GM23248 (cell line): ENCODE measurements at places on chromosomes 1 and 21. TPM values are rescaled to one million over a fixed set of nuclear protein-coding genes. Genes with fewer than 3 reads are reported as not detected.

Gene TDRD5
- total RNA-seq, result not detected in 2 replicates

Gene CACNA1E
- not detected in 2 replicates for total RNA-seq

Gene KLHDC9
- total RNA-seq, result 3.7 and 5.6 TPM in 2 replicates

Gene TMEM52
- not detected in 2 replicates for total RNA-seq

Gene MUTYH
- 14.5 and 15.0 TPM in 2 replicates for total RNA-seq

Gene EXO1
- 6.2 and 14.2 TPM in 2 replicates for total RNA-seq

Gene SFN
- total RNA-seq, result not detected in 2 replicates

- DNase-seq, result no peak
These were observed 28.0 kb upstream of the PRKAA2 start for GRCh38 chr1:56617141-56617540.

DNA sequence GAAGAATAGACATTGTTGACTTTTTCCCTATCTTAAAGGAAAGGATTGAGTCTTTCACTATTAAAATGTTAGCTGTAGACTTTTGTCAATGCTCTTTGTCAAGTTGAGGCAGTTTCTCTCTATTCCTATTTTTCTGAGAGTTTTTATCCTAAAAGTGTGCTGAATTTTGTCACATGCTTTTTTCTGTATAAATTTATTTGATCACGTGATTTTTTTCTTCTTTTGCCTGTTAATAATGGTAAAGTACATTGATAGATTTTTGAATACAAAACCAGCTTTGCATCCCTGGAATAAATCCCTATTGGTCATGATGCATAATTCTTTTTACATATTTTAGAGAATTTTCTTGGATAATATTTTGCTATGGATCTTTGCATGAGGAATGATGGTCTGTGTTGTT lies 60.1 kb downstream of the DNAH14 start:
- no peak for DNase-seq

- peak; percentile 74 for DNase-seq
These were observed at the start of gene FABP3 for GRCh38 chr1:31373056-31373896. TSS of gene FABP3 (minus strand) at chr1:31373076. CDS start at chr1:31373014, 62 bp downstream.

DNA sequence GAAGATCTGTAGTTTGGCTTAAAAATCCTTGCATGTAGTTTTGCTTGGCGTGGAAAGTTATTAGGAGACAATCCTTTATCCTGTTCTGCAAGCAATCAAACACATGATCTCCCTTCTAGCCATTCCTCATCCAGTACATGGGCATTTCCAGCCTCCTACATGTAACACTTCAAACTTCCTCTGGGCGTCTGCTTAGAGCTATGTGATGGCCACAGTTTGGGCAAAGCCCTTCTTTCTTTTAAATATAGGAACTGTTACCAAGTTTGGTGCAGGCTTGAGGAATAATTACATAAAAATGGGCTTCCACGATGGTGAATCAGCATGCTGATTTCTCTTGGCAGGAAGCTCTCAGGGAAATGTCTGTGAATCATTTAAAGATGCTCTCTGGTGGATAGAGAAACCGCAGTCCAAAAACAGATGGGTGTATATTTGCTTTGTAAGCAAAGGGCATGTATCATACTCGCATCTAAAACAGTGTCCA lies 176.9 kb upstream of the FMN2 start:
- DNase-seq, result peak; percentile 94

GRCh38 chr1:240237305-240237721 lies 145.6 kb downstream of the FMN2 start:
- peak; percentile 80 for DNase-seq

GRCh38 chr1:201633297-201633696 lies 94.4 kb downstream of the NAV1 start:
- no peak for DNase-seq

DNA sequence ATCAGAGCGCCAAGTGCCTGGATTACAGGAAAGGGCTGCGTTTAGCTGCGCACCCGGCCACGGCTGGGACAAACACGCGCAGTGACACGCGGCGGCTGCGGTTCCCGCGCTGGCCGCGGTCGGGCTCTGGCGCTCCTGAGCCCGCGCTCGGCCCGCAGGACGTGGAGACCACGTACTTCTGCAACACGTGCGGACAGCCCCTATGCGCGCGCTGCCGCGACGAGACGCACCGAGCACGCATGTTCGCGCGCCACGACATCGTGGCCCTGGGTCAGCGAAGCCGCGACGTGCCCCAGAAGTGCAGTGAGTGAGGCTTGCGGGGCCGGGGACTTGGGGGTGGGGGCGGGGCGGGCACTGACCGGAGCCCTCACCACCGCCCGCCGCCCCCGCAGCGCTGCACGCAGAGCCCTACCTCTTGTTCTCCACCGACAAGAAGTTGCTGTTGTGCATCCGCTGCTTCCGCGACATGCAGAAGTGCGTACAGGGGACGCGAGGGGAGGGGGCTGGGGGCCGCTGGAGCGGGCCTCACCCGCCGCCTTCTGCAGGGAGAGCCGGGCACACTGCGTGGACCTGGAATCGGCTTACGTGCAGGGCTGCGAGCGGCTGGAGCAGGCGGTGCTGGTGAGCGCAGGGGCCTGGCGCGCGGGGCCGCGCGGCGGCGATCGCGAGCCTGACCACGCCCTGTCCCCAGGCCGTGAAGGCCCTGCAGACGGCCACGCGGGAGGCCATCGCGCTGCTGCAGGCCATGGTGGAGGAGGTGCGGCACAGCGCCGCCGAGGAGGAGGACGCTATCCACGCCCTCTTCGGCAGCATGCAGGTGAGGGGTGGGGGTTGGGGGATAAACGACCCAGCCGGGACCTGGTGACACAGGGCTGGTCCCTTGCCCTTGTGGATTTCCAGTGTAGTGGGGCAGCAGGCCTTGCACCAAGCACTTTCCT lies 3.1 kb downstream of the RNF207 start:
- DNase-seq, result peak; percentile 83

DNA sequence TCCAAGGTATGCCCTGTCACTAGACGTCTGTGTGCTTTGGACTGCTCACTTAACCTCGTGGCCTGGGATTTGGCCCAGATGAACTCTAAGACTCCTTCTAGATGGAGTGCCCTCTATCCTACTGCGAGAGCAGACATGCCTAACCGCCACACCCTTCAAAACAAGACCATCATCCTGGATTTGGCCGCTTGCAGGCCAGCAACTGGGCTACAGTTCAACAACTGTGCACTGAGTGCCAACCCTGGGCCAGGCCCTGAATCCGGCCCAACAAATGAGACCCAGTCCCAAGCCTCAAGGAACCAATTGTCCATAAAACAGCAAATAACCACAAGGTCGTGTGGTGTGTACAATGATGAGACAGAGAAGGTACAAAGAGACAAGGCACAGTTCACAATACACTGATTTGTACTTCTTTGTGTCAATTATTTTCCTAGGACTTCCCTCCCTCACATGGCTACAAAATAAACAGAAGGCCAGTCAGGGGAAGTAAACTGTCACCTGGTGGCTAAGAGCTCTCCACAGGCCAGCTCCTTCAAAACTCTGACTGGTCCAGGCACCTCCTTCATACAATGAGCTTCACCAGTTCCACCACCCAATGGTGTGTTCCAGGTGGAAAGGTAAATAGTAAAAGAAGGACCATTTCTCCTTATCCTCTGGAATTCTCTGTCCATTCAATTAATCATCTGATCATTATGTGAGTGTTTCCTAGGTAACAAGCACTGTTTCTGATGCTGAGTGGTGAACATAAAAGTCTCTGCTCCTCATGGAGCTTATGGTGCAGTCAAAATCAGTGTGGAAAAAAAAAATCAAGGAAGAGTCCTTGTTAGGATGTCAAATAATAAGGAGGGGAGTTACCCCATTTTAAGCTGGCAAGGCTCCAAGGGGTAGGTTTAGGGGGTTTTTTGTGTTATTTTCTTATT lies 60.4 kb downstream of the CAPZB start:
- DNase-seq, result no peak

DNA sequence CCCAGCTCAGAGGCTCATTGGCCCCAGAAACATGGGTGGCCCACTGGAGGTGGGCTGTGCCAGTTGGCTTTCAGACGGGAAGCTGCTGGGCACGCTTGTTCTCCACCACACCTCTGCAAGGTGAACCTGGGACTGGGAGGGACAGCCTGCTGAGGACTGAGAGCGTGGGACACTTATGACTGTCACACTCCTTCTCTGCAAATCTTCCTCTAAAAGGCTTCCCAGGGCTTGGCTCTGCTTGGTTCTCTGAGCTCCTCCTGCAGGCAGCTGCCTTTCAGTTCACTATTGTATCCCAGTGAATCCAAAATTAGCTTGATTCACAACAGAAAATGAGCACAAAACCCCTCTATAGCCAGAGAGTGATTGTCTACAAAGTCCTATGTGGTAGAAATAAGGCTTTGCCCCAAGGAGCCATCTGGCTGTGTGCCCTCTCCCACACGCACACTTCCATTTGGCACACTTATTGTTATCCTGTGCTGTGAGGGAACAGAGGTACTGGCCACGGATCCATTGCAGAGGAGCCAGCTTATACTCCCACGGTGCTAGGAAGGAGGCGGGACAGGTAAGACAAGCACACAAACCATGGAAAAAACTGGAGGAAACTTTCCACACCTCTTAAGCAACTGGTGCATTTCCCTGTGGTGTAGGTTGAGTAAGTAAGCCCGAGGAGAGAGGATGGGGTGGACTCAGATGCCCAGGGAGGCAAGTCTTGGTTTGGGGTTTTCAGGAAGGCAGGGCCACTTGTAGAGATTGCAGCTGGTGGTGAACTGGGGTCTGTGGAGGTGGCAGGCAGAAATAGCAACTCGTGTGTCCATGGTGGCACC lies 18.9 kb upstream of the BTG2 start:
- no peak for DNase-seq

GRCh38 chr21:25710550-25710949 lies 24.2 kb downstream of the ATP5PF start:
- no peak for DNase-seq

DNA sequence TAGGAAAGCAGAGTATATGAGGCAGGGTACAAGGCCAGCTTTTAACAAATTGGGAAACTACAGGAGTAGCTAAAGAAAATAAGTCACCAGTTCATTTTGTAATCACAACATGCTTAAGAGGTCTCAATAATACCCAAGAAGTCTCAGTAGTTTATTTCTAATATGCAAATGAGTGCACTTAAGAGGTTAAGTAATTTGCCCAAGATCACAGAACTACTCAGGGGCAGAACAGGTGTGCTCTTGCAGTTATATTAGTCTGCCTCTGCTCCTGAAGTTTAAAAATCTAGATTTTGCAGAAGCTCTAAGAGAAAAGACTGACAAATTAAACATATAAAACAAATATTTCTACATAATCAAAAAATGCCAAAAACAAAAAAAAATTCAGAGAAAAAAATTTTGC lies 6.9 kb downstream of the EPS15 start:
- DNase-seq, result no peak

DNA sequence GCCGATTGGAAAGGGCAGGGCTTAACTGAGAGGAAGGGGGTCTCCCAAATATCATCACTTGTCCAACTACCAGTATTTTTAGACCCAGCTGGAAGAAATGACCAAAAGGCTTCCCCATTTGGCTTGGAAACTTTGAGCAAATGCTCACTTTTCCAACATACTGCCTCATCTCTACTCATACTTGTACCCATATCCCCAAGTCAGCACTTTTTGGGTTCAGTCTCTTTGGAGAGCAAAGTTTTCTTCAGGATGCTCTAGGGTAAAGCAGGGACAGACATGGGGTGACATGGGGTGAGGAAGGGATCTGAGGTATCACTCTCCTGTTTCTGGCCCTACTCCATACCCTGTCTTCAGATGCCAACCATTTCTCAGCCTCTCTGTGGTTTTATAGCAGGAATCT lies 27.2 kb downstream of the LRRN2 start:
- no peak for DNase-seq

DNA sequence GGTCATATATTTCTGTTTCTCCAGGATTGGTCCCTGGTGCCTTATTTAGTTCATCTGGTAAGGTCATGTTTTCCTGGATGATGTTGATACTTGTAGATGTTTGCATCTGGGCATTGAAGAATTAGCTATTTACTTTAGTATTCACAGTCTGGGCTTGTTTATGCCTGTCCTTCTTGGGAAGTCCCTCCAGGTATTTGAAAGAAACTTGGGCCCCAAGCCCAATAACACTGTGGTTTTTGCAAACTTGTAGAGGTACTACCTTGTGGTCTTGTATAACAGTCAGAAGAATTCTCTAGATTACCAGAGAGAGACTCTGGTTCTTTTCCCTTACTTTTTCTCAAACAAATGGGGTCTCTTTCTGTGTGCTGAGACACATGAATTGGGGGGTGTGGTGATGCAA lies 251.4 kb upstream of the B3GALT2 start:
- DNase-seq, result no peak

DNA sequence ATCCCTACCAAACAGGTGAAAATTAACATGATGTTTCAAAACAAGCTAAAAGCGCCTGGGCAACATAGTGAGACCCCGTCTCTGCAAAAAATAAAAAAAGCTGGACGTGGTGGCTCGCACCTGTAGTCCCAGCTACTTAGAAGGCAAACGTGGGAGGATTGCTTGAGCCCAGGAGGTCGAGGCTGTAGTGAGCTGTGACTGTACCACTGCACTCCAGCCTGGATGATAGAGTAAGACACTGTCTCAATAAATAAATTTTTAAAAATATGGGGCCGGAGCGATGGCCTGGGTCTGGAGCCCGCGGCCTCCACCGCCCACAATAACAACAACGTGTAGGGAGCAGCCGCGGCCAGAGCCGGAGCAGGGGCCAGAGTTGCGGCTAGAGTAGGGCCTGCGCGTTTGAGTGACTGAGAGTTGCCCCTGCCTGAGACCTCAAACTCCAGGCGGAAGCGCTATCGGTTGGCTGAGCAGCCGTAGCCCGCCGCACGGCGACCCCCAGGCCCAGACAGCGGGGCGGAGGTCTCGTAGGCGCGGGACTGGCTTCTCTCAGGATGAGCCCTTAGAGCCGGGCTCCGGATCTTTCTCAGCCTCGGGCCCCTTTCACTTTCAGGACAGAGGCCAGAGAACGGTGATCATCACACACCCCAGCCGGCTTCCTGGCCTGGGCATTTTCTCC lies 41.4 kb downstream of the ZMYM1 start:
- peak; percentile 61 for DNase-seq

DNA sequence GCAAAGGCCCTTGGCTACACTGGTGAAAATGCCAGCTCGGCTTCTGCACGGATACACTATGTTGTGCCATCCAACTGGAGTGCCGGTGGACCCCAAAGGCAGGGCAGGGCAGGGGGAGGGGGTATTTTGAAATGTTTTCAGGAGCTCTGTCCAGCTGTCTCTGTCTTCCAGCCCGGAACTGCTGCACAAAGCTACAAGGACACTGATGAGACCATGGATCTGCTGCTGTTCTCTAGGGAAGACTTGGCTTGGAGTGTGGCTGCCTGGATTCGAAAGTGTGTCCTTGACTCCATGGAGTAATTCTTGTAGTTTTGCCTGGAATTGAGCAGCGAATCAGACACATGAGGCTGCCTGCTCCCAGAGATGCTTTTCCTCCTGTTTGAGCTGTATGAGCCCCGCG lies 42.4 kb downstream of the TTC39A start:
- no peak for DNase-seq
